Spleen (tissue), 13 donors: ENCODE measurements at places on chromosomes 1 and 21.

GRCh38 chr1:41521766-41522165, 37.3 kb upstream of the EDN2 start:
- DNase-seq: no peak

DNA sequence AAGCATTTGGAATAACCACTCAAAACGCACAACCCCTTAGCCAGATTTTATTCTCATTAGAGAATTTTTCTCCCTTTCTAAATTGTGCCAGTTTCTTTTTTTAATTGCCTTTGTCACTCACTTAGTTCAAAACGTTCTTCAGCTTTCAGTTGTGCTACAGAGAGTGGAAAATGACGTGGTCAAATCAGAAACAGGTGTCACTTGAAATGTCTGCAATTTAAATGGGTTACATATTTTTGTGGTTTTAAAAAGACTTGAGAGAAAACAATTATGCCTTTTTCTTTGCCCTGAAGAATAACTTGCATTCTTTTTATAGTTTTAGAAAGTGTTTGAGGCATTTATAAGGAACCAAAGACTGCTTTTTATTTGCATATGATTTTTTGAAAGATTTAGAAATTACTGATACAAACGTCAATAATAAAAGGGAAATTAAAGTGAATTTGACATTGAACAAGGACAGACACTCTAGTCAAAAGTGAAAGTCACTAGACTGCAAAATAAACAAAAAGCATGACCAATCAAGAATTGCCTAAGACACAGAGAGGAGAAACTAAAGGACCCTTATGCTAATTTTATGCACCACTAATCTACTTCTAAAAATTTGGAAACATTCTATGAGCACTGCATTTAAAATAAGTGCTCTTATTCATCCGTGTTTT, 191.0 kb downstream of the TPR start:
- DNase-seq: no peak

- DNase-seq: no peak
These were observed 98.3 kb downstream of the COQ8A start for GRCh38 chr1:227038401-227038800.

DNA sequence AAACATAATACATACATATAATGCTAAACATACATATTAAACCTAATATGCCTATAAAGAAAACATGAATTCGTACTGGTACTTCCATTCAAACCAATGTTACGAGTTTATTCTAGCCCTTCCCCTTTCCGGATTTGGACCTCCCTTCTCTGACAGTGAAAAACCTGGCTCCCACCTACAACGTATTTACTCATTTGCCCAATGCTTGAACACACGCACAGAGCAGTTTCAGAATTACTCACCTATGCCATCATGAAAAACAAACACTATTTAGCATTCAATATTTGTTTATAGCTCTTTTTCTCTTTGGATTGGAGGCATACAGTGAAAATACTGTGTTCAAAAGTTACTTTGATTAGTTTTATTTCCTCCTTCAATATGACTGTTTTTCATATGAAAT, 204.4 kb downstream of the LMX1A start:
- DNase-seq: no peak

DNA sequence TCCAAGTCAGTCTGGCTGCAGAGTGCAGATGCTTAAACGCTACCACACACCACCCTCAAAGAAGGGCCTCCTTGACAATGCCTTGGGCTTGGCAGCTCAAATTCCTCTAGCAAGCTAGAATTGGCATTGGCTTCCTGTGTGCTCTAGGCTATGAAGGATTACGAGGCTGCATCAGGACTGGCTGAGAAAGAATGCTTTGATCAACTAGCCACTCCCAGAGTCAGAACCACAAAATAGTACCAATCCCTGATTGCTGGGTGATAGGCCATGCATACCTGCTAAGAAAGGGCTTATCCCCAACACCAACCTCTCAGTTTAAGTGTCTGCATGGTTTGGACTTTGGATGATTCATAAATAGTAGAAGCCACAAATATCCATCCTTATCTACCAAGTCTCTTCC, 504.9 kb downstream of the OMA1 start:
- DNase-seq: no peak

DNA sequence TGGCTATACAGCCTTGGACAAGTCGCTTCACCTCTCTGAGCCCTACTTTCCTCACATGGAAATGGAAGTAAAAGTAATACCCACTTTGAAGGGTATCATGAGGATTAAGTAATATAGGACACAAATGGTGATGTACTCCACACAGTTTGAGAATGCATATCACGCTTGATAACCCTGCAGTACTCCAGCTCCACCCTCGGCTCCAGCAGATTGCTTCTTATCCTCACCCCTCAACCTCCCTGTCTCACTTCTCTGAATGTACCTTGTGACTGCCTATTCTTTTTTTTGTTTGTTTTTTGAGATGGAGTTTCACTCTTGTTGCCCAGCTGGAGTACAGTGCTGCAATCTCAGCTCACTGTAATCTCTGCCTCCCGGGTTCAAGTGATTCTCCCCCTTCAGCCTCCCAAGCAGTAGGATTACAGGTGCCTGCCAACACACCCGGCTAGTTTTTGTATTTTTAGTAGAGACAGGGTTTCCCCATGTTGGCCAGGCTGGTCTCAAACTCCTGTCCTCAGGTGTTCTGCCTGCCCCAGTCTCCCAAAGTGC, 55.5 kb downstream of the LDLRAD2 start:
- no peak for DNase-seq

GRCh38 chr1:40039757-40040510, 595 bp upstream of the CAP1 start:
- peak; percentile 97 for DNase-seq

GRCh38 chr1:36471830-36472641, 7.9 kb upstream of the MRPS15 start:
- peak; percentile 69 for DNase-seq
